Activated T-cell treated with anti-CD3 and anti-CD28 coated beads, Interleukin-2, amount 50 U/mL, for 24 hours (primary cell): ENCODE measurements at places on chromosomes 12 and 14.
A peak's percentile ranks its signal among the peaks of the same experiment; 100 is the strongest.

DNA sequence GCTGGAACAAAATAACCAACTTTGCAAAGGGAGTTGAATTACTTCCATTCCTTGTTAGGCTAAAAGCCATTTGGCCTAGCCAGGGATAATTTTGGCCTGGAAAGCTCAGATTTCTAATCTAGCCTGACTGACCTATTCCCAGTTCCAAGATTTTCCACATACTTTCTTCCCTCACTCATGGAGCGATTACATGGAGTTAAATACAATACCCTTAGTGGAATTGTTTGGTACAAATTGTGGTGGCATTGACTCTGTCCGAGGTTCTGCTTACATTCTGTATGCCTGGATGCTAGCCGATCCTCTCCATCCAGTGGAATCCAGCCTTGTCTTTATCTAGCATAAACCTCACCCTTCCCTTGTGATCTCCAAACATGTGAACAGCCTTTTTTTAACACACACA, 965.1 kb downstream of the DIO2 start:
- H3K4me3 ChIP-seq, result no peak overlapping the region
- H3K36me3 ChIP-seq, result no peaks in the 10 kb centered on the region
- H3K27me3 ChIP-seq, result no peaks in the 10 kb centered on the region
- no peak overlapping the region for H3K27ac ChIP-seq
- H3K4me1 ChIP-seq, result no peaks in the 10 kb centered on the region

GRCh38 chr12:110382683-110383082, 20.8 kb downstream of the ANAPC7 start:
- no peak for DNase-seq
- peaks cover 22% of the 10 kb centered on the region for H3K4me1 ChIP-seq
- peak overlapping the region; percentile 62 for H3K27ac ChIP-seq

DNA sequence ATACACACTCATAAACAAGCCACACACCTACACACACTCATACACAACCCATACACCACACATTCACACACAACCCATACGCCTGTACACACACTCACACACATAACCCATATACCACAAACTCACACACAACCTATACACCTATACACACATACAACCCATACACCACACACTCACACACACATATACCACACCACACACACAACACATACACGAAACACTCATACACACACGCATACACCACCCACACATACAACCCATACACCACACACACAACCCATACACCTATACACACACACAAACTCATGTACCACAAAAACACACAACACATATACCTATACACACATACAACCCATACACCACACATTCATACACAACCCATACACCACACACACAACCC, 164.3 kb downstream of the TMEM121 start:
- H3K4me3 ChIP-seq, result no peak overlapping the region
- no peak for DNase-seq
- H3K36me3 ChIP-seq, result no peaks in the 10 kb centered on the region
- H3K4me1 ChIP-seq, result no peaks in the 10 kb centered on the region
- H3K27me3 ChIP-seq, result no peaks in the 10 kb centered on the region

DNA sequence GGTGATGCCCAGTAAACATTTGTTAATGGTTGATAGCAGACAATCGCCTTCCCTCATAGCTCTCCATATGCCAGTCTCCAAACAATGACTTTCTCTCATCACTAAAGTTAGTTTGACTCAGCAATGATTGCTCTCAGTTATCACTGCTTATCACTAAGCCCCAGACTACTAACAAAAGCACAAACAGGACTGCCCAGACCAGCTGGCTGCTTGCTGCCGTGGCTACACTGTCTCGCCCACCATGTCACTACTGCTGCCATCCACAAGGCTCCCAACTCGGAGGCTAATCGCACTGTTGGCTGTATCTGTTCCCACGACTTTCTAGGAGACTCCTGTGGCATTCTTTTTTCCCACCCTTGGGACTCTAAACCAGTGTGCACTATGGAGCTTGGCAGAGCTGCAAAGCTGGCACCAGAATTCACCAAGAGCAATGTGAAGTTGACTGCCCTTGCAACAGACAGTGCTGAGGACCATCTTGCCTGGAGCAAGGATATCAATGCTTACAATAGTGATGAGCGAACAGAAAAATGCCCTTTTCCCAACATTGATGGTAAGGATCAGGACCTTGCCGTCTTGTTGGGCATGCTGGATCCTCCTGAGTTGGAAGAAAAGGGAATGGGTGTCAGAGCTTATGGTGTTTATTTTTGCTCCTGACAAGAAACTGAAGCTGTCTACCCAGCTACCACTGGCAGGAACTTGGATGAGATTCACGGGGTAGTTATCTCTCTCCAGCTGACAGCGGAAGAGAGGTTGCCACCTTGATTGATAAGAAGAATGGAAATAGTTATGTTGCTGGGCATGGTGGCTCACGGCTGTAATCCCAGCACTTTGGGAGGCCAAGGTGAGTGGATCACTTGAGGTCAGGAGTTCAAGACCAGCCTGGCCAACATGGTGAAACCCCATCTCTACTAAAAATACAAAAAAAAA, 27.1 kb upstream of the NR2C1 start:
- H3K36me3 ChIP-seq, result no peaks in the 10 kb centered on the region
- peaks cover 19% of the 10 kb centered on the region for H3K4me1 ChIP-seq
- no peak overlapping the region for H3K27ac ChIP-seq

GRCh38 chr14:103994535-103995184, 52.3 kb upstream of the RD3L start:
- DNase-seq, result no peak
- H3K36me3 ChIP-seq, result no peaks in the 10 kb centered on the region
- no peak overlapping the region for H3K27ac ChIP-seq
- peaks cover 22% of the 10 kb centered on the region for H3K27me3 ChIP-seq

GRCh38 chr12:15320881-15321280, 1.4 kb upstream of the PTPRO start:
- no peaks in the 10 kb centered on the region for H3K36me3 ChIP-seq
- no peak overlapping the region for H3K4me3 ChIP-seq
- peaks cover 47% of the 10 kb centered on the region for H3K27me3 ChIP-seq
- no peak overlapping the region for H3K27ac ChIP-seq
- DNase-seq, result no peak
